ENCODE measurements at places on chromosomes 6 and 20. TPM values are rescaled to one million over a fixed set of nuclear protein-coding genes. Genes with fewer than 3 reads are reported as not detected.

Gene ELOVL4
- not detected for polyA plus RNA-seq

Gene STMND1
- not detected for polyA plus RNA-seq

Gene OPRL1
- 2.7 TPM for polyA plus RNA-seq

Gene HLA-DRB5
- 697 TPM for polyA plus RNA-seq

Gene EYA4
- not detected for polyA plus RNA-seq

Gene DYNLT2
- polyA plus RNA-seq, result not detected

Gene APOM
- 14.3 TPM for polyA plus RNA-seq

Gene SF3B5
- 374 TPM for polyA plus RNA-seq

Gene SNAI1
- not detected for polyA plus RNA-seq

Gene RNF217
- polyA plus RNA-seq, result not detected

Gene HFE
- 3.1 TPM for polyA plus RNA-seq

Gene SLC17A9
- polyA plus RNA-seq, result 10.0 TPM

Gene SLC22A16
- polyA plus RNA-seq, result not detected

- DNase-seq, result no peak
These were observed 1.3 kb downstream of the AVP start for GRCh38 chr20:3082955-3083952.

DNA sequence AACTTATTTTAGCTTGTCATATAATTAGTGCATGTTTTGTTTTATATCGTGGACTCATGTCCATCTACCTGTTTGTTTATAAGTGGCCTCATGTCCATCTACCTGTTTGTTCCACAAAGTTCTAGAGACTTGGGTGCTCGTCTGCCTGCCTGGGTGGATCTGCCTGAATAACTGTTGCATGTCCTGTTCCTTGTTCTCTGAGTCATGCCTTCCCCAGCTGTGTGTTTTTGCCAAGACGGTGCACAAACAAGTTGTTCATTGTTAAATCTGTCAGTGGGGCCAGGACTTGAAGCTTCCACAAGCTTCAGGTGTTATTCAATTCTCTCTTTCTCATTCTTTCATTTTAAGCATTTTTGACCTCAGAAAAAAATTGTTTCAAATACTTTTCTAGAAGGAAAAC, 358.0 kb upstream of the CITED2 start:
- no peak for DNase-seq

- no peak for DNase-seq
These were observed 486.3 kb upstream of the MARCKS start for GRCh38 chr6:113370508-113371502.

- DNase-seq, result no peak
These were observed 69.1 kb downstream of the FOXA2 start for GRCh38 chr20:22515264-22515663.

DNA sequence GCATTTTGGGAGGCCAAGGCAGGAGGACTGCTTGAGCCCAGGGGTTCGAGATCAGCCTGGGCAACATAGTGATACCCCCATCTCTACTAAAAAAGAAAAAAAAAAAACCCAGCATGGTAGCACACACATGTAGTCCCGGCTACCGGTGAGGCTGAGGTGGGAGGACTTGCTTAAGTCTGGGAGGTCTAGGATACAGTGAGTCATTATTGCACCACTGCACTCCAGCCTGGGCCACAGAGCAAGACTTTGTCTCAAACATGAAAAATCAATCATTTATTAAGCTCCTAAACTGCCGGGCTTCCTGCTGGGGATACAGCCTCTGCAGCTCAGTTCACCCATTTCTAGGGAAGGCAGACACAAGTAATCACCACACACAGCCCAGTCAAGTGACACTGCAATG, 7.3 kb upstream of the USP45 start:
- DNase-seq, result no peak

DNA sequence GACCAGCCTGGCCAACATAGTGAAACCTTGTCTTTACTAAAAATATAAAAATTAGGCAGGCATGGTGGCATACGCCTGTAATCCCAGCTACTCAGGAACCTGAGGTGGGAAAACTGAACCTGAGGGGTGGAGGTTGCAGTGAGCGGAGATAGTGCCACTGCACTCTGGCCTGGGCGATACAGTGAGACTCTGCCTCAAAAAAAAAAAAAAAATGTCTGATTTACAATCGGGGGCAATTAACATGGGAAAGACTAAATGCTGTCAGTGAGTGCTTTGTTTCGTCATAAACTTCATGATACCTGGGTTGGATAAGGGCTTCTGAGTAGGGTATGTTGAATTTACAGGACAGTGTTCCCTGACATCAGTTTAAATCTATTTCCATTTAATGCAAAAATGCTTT, 8.0 kb upstream of the SH3BGRL2 start:
- DNase-seq, result no peak

GRCh38 chr20:25573288-25574251, 11.8 kb downstream of the NINL start:
- no peak for DNase-seq

GRCh38 chr20:20414640-20415220, 46.8 kb downstream of the INSM1 start:
- no peak for DNase-seq

DNA sequence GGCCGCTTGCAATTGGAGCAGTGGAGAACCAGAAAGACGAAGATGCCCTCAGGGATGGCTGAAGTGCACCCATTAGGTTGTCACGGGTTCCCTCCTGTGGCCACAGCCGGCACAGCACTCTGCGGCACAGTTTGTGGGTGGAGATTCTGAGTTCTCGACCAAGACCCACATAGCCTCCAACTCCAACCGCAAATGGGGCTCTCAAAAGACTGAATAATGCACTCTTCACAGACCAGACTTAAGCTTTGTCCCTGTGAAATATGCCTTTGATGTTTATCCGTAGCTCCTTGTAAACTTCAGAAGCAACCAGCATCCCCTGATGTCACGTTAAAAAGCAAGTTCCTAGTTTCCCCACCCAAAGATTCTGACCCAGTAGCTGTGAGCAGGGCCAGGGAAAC, 934 bp upstream of the CST9 start:
- peak; percentile 42 for DNase-seq

GRCh38 chr20:44700306-44700705, 14.9 kb upstream of the CCN5 start:
- no peak for DNase-seq

- DNase-seq, result no peak
These were observed 70.2 kb downstream of the EYA2 start for GRCh38 chr20:46964618-46965455.

- DNase-seq, result peak; percentile 27
These were observed 377.6 kb downstream of the ESR1 start for GRCh38 chr6:152184917-152185574.

- DNase-seq, result no peak
These were observed 98.5 kb upstream of the RPS6KA2 start for GRCh38 chr6:166725571-166725970.

- no peak for DNase-seq
These were observed 66.4 kb upstream of the PDE10A start for GRCh38 chr6:165729307-165729936.

DNA sequence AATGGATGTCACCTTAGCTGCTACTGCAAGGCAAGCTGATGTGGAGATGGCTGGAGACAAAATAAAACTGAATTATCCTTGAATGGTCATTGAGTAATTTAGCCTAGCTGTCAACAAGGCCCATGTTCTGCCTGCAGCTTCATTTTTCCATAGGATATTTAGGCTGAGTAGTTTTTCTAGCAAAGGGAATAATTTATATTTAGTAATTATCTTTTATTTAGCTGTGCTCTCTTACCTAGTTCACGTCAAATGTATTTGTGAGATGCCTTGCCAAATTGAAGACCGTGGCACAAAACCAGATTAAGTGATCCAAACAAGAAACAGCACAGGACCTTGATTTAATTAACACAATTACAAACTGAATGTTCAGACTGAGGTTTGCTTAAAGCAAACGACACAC, 77.4 kb upstream of the CEP162 start:
- DNase-seq, result no peak

- DNase-seq, result no peak
These were observed 30.1 kb downstream of the CMTR1 start for GRCh38 chr6:37463110-37463509.

DNA sequence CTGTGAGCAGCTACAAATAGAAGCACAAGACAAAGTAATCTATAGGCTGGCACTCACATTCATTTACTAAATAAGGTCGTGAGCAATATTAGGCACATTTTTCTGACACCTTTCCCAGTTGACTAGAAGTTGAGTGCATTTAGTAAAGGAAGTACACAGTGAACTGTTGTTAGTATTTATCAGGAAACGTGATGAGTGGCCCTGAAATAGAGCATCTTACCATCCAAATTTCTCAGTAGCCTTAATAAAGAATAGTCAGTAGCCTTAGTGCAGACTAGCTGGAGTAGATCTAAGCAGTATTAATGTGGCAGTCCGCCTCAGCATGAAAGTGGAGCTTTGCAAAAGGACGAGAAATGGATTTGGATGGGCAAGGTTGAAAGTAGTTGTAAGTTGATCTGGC, 205.5 kb upstream of the QKI start:
- DNase-seq, result no peak

Measured in naive B cell (primary cell).